Activated naive CD8-positive, alpha-beta T cell treated with anti-CD3 and anti-CD28 coated beads for 36 hours (primary cell): ENCODE measurements at places on chromosomes 7 and 10. TPM values are rescaled to one million over a fixed set of nuclear protein-coding genes. Genes with fewer than 3 reads are reported as not detected.

GRCh38 chr7:93046641-93047040, 71.1 kb downstream of the SAMD9 start:
- DNase-seq: no peak
- peaks cover 14% of the 10 kb centered on the region for H3K27me3 ChIP-seq
- H3K36me3 ChIP-seq: no peaks in the 10 kb centered on the region
- peaks cover 4% of the 10 kb centered on the region for H3K4me1 ChIP-seq
- H3K4me3 ChIP-seq: no peak overlapping the region

GRCh38 chr10:86603256-86603655, 51.1 kb upstream of the OPN4 start:
- no peak for DNase-seq
- H3K36me3 ChIP-seq: no peaks in the 10 kb centered on the region
- no peak overlapping the region for H3K4me3 ChIP-seq
- H3K27me3 ChIP-seq: peaks cover 6% of the 10 kb centered on the region

- H3K4me1 ChIP-seq: no peaks in the 10 kb centered on the region
- H3K27ac ChIP-seq: no peak overlapping the region
- no peak for DNase-seq
- H3K4me3 ChIP-seq: no peak overlapping the region
Observed at GRCh38 chr7:147498081-147498480, 1092.5 kb upstream of the C7orf33 start.

GRCh38 chr10:16742165-16742960, 74.9 kb downstream of the RSU1 start:
- peaks cover 47% of the 10 kb centered on the region for H3K36me3 ChIP-seq
- no peak for DNase-seq
- no peak overlapping the region for H3K4me3 ChIP-seq
- no peaks in the 10 kb centered on the region for H3K4me1 ChIP-seq
- no peak overlapping the region for H3K27ac ChIP-seq
- H3K27me3 ChIP-seq: no peaks in the 10 kb centered on the region

DNA sequence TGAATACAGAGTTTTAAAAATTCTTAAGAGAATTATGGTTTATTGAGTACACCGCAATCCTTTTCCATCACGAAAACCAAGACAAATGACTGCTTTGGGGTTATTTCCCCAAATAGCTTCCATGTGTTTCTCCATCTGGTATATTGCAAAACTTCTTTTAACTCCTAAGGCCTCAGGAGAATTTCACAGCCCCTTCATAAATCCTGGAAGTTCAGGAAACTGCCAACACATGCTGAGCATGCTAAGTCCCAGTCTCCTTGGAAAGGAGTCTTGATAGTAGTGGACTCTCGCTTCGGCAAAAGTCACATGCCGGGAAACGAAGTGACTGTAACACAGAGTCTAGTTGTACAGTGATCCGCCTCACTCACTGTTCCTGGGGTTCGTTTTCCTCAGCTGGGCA, 88.1 kb upstream of the RSU1 start:
- no peak overlapping the region for H3K27ac ChIP-seq
- H3K36me3 ChIP-seq: peaks cover 5% of the 10 kb centered on the region
- H3K27me3 ChIP-seq: no peaks in the 10 kb centered on the region
- peaks cover 13% of the 10 kb centered on the region for H3K4me1 ChIP-seq
- no peak for DNase-seq

DNA sequence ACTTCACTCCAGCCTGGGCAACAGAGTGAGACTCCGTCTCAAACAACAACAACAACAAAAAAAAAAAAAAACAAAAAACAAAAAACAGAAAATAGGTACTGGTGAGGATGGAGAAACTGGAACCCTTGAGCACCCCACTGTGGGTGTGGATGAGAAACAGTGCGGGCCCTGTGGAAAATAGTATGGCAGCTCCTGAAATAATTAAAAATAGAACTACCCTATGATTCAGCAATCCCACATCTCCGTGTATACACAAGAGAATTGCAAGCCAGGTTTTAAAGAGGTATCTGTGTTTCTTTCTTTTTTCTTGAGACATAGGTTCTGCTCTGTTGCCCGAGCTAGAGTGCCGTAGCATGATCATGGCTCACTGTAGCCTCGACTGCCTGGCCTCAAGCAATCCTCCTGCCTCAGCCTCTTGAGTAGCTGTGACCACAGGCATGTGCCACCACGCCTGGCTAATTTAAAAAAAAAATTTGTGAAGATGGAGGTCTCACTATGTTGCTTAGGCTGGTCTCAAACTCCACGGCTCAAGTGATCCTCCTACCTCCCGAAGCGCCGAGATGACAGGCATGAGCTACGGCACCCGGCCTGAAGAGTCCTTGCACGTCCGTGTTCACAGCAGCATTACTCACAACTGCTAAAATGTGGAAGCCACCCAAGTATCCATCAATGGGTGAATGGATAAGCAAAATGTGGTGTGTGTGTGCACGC, 39.5 kb downstream of the EBF3 start:
- no peak overlapping the region for H3K4me3 ChIP-seq
- H3K4me1 ChIP-seq: no peaks in the 10 kb centered on the region
- H3K36me3 ChIP-seq: no peaks in the 10 kb centered on the region

Gene EZH2
- 111 TPM for total RNA-seq

Gene CYCS
- total RNA-seq: 393 TPM

Gene UBTD1
- 0.99 TPM for total RNA-seq
